ENCODE measurements at places on chromosomes 16 and 17. TPM values are rescaled to one million over a fixed set of nuclear protein-coding genes. Genes with fewer than 3 reads are reported as not detected.

Gene PKMYT1
- 104 TPM for total RNA-seq

Gene TBC1D3E
- not detected for total RNA-seq

Gene KRTAP9-2
- not detected for total RNA-seq

Gene VPS35L
- 21.4 TPM for total RNA-seq

Gene C17orf78
- total RNA-seq: not detected

Gene CTRB1
- 5.6 TPM for total RNA-seq

Gene CAMKK1
- total RNA-seq: 10.6 TPM

Gene PRSS33
- not detected for total RNA-seq

Gene SLC6A4
- 0.30 TPM for total RNA-seq

Gene GAS7
- 4.1 TPM for total RNA-seq

Gene TSPOAP1
- total RNA-seq: 0.27 TPM

Gene XYLT1
- total RNA-seq: 4.5 TPM

Gene SLC16A3
- 445 TPM for total RNA-seq

Gene TEX19
- 2.1 TPM for total RNA-seq

Gene TMEM238L
- not detected for total RNA-seq

Gene TBC1D3K
- total RNA-seq: not detected

Gene SLC16A13
- total RNA-seq: 6.8 TPM

Gene NAGS
- total RNA-seq: 10.0 TPM

Gene NPIPB12
- total RNA-seq: 41.0 TPM

Gene MT1E
- total RNA-seq: 383 TPM

Gene CLDN7
- total RNA-seq: 286 TPM

Gene PLA2G10
- not detected for total RNA-seq

Gene MYH11
- 0.61 TPM for total RNA-seq

Gene MYH2
- total RNA-seq: not detected

Gene CHST4
- total RNA-seq: 0.59 TPM

Gene PTRH2
- total RNA-seq: 59.6 TPM

Gene TMIGD1
- total RNA-seq: not detected

Gene TMEM92
- 6.6 TPM for total RNA-seq

Gene GHDC
- total RNA-seq: 13.2 TPM

Gene CMTM1
- 5.2 TPM for total RNA-seq

Gene HES7
- total RNA-seq: 0.61 TPM

Gene GOSR2
- 52.9 TPM for total RNA-seq

Gene GNGT2
- total RNA-seq: not detected

Gene APOH
- 1.7 TPM for total RNA-seq

Data from HCT116 (cell line).